Caki2 (cell line): ENCODE measurements at places on chromosomes 7 and 10. TPM values are rescaled to one million over a fixed set of nuclear protein-coding genes. Genes with fewer than 3 reads are reported as not detected.

- DNase-seq, result no peak
Measured at GRCh38 chr7:139947021-139947420, 115.7 kb downstream of the PARP12 start.

GRCh38 chr10:127997937-127998336, 91.0 kb downstream of the PTPRE start:
- DNase-seq, result no peak

GRCh38 chr10:45553155-45553554, 119.4 kb downstream of the ZFAND4 start:
- DNase-seq, result no peak

- no peak for DNase-seq
Measured at GRCh38 chr7:128067983-128068382, 36.7 kb upstream of the LRRC4 start.

GRCh38 chr7:117281562-117281961, 41.3 kb downstream of the WNT2 start:
- DNase-seq, result peak; percentile 2

GRCh38 chr10:116538456-116538855, 7.3 kb upstream of the PNLIP start:
- peak; percentile 38 for DNase-seq

DNA sequence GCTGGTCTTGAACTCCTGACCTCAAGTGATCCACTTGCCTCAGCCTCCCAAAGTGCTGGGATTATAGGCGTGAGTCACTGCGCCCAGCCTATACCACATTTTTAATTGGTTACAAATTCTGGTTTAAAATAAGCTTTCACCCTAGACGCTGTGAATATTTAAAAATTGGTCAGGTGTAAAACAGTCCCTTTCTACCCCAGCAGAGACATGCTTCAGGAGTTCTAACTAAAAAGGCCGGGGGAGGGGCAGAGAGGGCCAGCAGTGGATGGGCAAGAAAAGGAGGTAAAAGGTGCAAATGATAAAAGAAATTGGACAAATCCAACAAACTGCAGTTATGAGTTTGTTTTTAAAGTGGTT, 70.0 kb downstream of the WAPL start:
- peak; percentile 85 for DNase-seq

DNA sequence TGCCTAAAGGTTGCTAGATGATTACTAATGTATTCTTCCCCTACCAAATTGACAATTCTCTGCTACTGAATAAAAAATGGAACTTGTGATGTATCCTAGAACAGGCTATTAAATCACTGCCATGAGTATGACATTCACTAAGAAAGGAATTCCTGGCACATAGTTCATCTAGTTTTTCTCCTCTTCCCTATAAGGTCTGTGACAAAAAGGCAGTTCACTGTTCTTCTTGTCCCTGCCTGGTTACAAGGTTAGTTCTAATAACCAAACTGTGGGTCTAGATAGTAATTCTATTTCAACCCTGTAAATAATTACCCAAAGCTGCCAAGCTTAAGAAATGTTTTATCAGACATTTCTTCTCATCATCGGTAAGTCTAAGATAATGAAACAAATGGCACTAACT, 245.6 kb downstream of the BICC1 start:
- DNase-seq, result no peak

GRCh38 chr7:47331179-47331565, 250.7 kb downstream of the TNS3 start:
- no peak for DNase-seq

DNA sequence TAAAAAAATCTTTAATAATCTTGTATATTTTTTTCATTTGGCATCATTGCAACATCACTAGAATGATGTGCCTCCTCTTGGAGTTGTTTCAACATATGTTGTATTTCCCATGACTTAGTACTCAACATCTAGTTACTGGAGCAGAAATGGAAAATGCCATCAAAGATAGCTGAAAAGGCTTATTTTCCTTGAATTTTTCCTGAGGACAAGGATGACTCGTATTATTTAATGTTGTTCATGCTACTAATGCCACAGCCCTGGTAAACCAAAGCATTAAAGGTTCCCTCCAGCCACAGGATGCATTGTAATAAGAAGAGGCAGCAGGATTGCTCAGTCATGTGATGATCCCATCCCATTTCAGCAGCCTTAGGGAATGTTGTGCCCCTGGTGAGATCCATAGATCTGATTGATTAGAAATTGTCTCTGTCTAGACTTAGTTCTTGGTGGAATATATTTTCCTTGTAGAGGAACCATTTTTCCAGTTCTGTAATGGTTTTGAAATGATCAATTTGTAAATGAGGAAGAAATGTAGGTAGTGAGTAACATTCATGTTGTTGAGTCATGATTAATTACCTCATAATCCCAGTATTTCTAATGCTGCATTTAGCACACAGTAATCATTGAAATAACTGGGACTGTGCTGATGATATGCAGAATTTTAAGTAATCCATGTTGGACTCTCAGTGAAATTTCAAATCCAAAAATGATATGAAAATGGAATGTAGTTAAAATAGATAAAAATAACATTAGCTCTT, 91.3 kb upstream of the SMIM30 start:
- no peak for DNase-seq

GRCh38 chr10:69377191-69377590, 39.5 kb downstream of the TACR2 start:
- no peak for DNase-seq

DNA sequence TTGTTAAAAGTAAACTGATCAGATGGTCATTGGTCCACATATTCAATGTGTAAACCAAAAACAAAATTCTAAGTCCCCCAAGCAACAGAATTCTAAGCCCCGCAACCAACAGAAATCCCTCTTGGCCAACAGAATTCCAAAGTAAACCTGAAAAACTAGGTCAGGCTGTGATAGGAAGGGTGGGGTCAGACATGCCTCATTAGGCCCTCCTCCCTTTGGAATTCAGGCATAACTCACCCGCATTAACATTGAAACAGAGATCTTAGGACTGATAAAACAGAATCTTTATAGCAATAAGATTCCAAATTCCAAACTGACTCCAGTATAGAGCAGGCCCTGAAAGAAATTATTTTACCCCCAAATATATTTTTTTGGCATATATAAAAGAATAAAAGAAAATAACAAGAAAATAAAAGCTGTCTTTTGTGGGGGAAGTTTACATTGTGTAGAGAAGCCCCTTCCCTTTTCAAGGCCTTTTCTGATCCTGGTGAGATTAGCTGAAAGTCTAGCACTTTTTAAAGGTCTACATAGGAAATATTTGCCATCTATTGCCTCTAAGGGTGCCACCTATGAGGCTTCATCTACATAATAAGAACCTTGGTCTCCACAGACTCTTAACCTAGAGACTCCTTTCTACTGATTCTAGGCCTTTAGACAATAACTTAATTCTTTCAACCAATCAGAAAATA, 30.5 kb downstream of the GNAT3 start:
- DNase-seq, result peak; percentile 71

DNA sequence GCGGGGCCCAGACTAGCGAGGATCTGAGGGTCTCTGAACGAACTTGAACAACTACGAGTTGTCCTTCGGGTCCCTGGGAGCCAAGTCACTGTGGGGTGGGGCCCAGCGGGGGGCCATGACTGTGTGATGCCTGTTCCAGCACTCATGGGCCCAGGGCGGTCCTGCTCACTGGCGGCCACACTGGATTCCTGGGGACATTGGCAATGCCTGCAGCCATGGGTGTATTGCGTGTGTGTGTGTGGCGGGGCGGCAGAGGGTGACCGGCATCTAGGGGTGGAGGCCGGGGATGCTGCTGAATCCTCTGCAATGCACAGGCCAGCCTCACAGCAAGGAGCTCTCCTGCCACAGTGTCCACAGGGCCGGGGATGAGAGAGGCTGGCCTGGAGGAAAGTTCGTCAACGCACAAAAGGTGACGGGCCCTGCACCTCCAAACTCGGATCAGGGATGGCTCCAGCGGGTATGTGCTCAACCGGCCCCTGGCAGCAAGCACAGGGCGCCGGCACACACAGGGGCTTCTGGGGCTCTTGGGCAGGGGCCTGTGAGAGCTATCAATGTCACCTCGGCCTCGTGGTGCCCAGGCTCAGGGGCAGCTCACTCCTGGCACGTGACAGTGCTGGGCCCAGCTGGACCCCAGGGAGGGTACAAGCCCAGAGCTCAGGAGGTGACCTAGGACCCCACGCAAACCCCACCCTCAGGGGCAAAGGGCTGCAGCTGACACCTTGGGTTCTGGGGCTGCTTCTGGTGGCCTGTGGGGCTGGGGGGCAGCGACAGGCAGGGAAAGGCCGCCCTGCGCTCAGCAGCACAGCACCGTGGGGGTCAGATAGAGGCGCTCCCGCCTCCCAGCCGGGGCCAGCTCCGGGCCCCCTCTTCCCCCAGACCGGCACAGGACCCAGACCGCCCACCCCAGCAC, 27.9 kb downstream of the PAPOLB start:
- DNase-seq, result no peak

DNA sequence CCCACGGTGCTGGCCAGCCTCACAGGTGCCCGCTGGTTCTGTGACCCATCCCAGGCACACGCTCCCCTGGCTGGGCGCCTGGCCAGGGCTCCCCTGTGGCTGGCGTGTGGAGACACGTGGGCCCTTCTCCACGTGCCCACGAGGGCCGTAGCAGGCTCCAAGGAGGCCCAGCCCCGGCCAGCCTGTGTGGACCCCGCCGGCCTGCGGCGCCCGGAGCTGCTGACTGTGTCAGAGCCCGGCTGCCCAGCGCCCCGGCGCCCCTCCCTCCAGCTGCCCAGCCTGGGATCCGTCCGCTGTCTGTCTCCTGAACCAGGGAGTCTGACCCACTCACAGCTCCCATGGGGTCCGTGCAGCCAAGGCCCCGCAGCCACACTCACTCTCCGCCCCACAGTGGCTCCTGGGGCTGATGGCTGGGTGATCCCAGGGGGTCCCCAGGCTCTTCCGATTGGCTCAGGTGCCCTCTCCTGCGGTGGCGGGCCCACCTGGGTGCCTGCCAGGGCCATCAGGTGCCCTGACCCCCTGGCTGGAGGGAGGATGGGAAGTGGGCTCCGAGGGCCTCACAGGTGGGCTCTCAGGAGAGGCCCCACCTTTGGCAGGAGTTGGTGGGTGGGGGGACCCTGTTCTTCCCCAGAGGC, 9.6 kb downstream of the TMEM184A start:
- no peak for DNase-seq

DNA sequence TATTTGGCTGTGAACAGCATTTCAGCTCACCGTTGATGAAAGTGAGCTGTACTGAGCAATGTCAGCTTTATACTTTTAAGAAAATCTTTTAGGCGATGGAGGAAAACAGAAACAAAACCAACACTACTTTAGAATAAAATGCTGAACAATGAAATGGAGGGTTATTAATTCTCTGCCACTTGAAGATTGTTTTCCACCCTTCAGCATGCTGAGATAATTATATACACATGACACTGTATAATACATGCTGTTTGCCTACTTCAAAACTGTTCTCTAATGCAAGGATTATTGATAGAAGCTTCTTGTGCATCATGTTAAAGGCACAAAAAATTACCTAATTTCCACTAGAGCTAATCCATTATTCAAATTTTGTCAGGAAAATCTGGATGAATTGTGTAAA, 66.8 kb downstream of the CACNA2D1 start:
- no peak for DNase-seq

DNA sequence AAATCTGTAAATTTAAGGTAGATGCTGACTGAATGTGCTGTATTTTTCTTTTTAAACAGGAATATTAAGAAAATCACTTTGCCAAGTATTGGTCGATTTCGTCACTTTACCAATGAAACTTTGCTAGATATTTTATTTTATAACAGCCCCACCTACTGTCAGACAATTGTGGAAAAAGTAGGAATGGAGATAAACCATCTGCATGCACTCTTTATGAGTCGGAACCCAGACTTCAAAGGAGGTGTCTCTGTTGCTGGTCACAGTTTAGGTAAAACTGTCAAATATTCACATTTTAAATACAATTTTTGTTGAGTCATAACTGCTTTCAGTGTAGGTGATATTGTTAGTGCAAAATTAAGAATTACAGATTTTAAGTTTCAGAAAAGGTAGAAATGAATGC, 25.2 kb downstream of the SEC23IP start:
- no peak for DNase-seq

DNA sequence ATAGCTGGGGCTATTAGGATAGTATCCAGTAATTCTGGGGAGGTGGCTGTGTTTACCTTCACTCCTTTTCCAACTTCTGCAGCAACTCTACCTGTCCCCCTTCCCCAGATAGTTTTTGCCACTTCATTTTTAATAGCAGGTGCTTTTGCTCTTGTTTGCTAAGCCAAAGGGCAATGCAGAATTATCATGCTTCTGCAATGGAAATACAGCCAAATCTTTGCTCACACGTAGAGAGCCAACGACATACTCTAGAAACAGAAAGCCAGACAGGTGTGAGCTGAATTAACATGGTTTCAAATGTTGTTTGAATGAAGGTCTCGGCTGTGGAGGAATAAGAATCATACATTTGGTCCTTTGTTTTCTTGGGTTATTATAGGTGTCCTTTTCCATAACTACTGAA, 14.4 kb downstream of the PLEKHS1 start:
- DNase-seq, result no peak

DNA sequence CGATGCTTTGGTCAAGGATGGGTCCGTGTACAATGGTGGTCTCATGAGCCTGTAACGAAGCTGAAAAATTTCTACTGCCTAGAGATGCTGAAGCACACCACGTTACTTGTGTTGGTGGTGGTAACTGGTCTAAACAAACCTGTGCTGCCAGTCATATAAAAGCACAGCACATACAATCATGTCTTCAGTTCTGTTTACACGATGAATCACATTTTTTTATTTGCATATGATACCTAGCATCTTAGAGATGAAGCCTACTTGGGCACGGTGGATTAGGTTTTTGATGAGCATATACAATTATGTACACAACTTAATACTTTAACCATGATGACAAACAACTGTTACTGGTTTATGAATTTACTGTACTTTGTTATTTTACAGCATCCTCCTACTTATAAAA, 201.0 kb downstream of the ZMYND11 start:
- DNase-seq, result peak; percentile 12

- DNase-seq, result no peak
Measured at GRCh38 chr10:90162271-90162853, 461.0 kb downstream of the KIF20B start.

GRCh38 chr7:50479743-50480517, 29.8 kb upstream of the FIGNL1 start:
- DNase-seq, result no peak

DNA sequence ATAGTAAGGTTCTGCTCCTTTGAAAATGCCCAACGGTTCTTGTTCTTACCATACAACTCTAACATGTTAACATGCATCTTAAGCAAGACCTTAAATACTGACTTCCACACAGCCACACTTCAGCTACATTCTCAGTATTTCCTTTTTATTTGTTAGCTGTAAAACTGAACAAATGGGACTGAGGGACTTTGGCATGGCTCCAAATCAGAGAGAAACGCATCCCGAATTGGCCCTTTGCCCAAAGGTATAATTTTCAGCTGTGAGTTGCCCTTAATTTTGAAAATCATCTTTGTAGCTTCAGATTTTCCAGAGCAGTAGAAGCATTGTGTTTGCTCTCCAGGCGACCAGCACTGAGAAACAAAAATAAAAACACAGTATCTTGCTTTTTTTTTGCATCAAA, 56.4 kb downstream of the NEUROD6 start:
- DNase-seq, result no peak

GRCh38 chr7:85452674-85453073, 265.8 kb upstream of the SEMA3D start:
- no peak for DNase-seq

- no peak for DNase-seq
Measured at GRCh38 chr10:94036766-94037033, 43.0 kb downstream of the PLCE1 start.

GRCh38 chr10:98326621-98327027, 58.6 kb upstream of the LOXL4 start:
- no peak for DNase-seq

CALHM1 gene
- total RNA-seq, result not detected in 2 replicates

HOXA11 gene
- not detected in 2 replicates for total RNA-seq

EBLN1 gene
- not detected in 2 replicates for total RNA-seq

CYP3A7 gene
- not detected in 2 replicates for total RNA-seq

SEPTIN14 gene
- not detected in 2 replicates for total RNA-seq

MMRN2 gene
- 4.8 and 14.5 TPM in 2 replicates for total RNA-seq

LRRD1 gene
- not detected in 2 replicates for total RNA-seq

AIMP2 gene
- total RNA-seq, result 114 and 138 TPM in 2 replicates
